ENCODE measurements at places on chromosomes 12 and 14. TPM values are rescaled to one million over a fixed set of nuclear protein-coding genes. Genes with fewer than 3 reads are reported as not detected.

DNA sequence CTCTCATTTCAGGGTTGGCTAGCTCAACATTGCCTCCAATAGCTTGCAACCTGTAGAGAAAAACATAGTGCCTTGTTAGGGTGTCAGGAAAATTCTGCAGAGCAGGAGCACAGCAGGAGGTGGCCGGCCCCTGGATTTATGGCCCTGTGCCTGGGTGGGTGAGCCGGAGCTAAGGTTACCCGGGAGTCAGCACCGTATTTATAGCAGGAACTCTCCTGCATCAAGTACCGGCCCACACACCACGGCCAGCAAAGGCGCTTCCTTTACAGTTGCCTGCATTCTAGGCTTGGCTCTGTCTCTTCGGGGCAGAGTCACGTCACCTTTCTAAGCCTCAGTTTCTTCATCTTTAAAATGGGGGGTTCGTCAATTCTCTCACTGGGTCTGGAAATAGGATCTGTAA lies 52.8 kb upstream of the EML1 start:
- no peak for DNase-seq

DNA sequence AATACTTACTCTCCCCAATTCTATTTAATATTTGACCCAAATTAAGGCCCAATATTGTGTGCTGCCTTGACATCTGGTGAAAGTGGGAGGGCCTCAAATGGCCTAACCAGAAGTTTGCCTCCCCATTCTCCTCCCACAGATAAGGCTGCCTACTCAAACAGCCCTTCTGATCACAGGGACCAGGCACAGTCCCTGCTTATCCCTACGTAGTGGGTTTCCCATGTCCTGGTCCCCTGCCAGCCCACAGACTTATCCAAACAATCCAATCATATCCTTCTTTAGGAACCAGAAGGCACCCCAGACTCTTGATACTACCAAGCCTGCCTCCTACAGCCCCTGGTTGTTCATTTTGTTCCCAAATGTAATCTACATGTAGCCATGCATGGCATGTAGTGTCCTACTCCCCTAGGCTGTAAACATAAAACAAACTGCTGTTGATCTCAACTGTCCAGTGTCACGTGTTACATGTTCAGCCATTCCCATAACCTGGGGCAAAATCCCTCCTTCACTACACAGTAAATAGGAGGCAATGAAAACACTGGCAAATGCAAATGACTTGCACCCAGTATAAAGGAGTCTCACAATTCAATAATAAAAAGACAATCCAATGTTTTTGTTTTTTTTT lies 49.3 kb downstream of the EEA1 start:
- DNase-seq, result peak; percentile 10

- no peak for DNase-seq
Measured at GRCh38 chr12:64836856-64837255, 12.4 kb downstream of the TBC1D30 start.

GRCh38 chr12:110743571-110744093 lies 941 bp upstream of the PPP1CC start:
- peak; percentile 48 for DNase-seq

ALX1 gene
- total RNA-seq, result 7.6 TPM

GRCh38 chr12:50517421-50518048 lies 12.8 kb downstream of the DIP2B start:
- DNase-seq, result no peak

- no peak for DNase-seq
Measured at GRCh38 chr14:68753690-68754089, 39.2 kb downstream of the ZFP36L1 start.

DNA sequence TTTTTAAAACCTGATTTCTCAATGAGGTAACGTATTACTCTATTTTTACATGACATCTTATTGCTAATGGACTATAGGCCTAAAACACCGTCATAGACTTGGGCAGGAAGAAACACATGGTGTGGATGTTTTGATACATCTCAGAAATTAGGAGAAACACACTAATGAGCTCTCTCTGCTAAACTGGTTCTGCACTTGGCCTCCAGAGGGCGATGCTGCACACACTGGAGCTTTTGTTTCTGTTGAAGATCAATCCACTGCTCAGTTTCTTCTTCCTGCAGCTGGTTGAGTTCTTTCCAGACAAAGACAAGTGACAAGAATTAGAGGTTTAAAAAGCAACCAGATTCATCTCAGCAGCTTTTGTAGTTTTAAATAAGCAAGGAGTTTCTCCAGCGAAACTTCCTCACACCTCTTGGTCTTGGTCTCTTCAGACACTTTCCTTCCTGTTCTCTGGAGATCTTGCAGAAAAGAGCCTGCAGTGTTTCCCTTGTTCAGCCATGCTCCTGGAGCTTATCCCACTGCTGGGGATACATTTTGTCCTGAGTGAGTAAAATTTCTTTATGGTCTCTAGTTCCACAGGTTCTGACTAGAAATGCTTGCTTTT lies 178.5 kb upstream of the OR4E1 start:
- DNase-seq, result peak; percentile 22

DNA sequence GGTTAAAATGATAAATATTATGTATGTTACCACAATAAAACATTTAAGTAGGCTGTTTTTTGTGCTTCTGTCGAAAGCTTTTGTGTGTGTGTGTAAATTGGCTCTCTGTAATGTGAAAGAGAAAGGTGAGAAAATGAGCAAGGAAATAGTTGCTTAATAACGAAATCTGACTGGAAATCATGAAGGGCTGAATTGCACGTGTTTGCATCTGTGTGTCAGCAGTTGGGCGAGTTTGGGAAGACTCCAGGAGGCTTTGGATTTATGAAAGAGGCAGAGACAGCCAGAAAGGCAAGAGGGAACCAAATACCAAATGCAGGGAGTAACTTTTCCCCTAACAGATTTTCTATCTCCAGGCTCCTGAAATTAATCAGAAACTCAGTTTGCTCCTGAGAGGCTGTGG lies 47.2 kb upstream of the PLEKHG3 start:
- no peak for DNase-seq

- no peak for DNase-seq
Measured at GRCh38 chr12:94172031-94172430, 23.7 kb downstream of the PLXNC1 start.

GRCh38 chr14:71244341-71244740 lies 337.1 kb downstream of the PCNX1 start:
- no peak for DNase-seq

CLEC4D gene
- total RNA-seq, result 0.07 TPM

DNA sequence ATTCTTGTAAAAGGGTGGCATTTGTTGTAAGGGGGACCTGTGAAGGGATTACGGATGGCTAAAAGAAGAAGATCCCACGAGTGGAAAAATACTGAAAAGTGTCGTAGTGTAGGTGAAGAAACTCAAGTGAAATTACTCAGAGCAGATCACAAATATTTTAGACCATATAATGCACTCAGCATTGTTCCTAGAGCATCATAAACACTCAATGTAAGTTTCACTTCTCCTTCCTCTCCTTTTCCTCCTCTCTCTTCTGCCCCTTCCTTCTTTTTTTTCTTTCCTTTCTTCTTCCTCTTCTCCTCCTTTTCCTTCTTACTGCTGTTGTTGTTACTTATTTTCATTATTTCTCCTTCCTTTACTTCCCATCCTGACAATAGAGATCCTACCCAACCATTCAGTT lies 445.6 kb downstream of the ADAMTS20 start:
- DNase-seq, result no peak

AICDA gene
- total RNA-seq, result not detected

ACOT6 gene
- total RNA-seq, result not detected

DNA sequence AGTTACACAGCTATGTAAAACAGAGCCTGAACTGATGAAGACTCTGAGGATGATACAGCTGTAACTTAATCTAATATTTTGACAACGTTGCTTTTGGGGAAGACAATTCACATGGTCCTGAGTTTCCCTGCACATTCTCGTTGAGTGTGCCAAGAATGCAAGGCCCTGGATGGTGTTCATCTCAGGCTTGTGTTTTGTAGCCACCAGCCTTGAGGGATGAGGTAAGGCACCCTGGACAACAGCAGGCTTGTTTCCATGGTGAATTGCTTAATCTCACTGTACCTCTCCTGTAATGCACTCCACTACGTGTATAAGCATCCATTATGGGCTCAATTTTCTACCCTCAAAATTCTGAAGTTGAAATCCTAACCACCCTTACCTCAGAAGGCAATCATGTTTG lies 2.1 kb downstream of the CATSPERB start:
- no peak for DNase-seq

- DNase-seq, result no peak
Measured at GRCh38 chr14:34179727-34180126, 228.9 kb upstream of the EGLN3 start.

SERPINA1 gene
- total RNA-seq, result 0.18 TPM

GRCh38 chr12:18620986-18621385 lies 116.8 kb downstream of the PLCZ1 start:
- DNase-seq, result no peak

GRCh38 chr12:111094157-111095010 lies 174.0 kb upstream of the MYL2 start:
- no peak for DNase-seq

DNA sequence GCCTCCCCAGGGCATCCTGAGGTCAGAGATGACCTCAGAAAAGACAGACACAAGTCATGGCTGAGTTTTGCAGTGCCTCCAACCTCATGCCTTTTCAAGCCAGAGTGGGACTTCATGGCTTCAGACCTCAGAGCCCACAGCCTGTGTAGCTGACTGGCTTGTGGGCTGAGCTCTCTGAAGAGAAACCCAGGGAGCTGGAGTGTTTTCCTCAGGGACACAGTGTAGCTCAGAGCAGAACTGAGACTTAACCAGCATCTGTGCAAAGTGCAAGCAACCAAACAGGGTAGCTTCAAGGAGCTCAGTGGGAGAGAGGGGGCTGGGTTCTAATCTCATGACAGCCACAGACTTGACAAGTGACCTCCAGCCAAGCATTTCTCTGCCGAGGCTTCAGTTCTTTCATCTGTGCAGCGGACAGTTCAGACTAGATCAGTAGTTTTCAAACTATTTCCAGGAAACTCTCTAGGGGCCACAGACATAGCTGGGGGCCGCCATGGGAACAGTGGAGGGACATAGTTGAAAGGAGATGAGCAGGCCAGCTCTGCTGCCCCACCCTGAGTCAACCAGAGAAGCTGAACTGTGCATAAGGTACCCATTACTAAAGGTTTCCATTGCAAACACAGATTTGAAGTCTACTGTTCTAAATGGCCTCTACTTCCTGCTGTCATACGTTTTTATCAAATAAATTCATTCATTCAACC lies 80.0 kb downstream of the LGMN start:
- DNase-seq, result no peak

SMAGP gene
- 10.1 TPM for total RNA-seq

DNA sequence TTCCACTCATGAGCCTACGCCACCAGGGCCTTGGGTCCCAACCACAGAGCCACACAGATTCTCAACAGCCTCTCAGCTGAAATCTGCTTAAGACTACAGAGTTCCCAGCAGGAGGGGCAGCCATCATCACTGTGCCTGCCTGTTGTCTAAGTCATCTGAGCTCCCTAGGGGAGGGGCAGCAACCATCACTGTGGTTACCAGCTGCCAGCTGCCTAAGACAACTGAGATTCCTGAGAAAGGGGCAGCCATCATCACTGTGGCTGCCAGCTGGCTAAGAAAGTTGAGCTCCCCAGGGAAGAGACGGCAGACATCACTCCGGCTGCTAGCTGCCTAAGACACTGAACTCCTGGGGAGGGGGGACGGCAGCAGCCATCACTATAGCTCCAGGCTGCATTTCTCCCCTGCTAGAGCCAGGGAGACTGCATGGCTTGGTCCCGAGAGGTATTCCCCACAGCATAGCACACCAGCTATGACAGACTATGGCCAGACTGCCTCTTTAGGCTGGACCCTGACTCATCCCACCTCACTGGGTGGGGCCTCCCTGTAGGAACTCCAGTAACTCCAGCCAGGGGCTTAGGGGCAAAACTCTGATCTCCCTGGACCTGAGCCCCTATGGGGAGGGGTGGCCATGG lies 37.2 kb upstream of the C14orf132 start:
- no peak for DNase-seq

TPPP2 gene
- not detected for total RNA-seq

GRCh38 chr14:99331811-99332210 lies 59.8 kb upstream of the BCL11B start:
- DNase-seq, result no peak

DNA sequence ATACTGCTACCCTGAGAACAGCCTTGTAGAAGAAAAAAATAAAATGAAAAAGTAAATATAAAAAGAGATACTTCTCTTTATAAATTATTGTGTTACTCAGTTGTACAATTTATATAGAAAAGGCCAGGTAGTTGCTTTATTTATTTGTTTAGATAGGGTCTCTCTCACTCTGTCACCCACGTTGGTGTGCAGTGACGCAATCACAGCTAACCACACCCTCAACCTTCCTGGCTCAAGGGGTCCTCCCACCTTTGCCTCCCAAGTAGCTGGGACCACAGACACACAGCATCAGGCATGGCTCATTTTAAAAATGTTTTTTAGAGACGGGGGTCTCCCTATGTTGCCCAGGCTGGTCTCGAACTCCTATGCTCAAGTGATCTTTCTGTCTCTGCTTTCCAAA lies 175.4 kb upstream of the PZP start:
- DNase-seq, result no peak

GRCh38 chr12:16475521-16475920 lies 128.1 kb downstream of the MGST1 start:
- no peak for DNase-seq

GRCh38 chr12:103839609-103840461 lies 1.2 kb downstream of the NT5DC3 start:
- peak; percentile 6 for DNase-seq

ARHGAP9 gene
- 6.3 TPM for total RNA-seq

- DNase-seq, result peak; percentile 76
Measured at GRCh38 chr14:100723135-100723829, 3.4 kb upstream of the DLK1 start.

- DNase-seq, result no peak
Measured at GRCh38 chr12:93833946-93834345, 156.8 kb downstream of the CRADD start.

GRCh38 chr12:113062502-113063395 lies 6.2 kb downstream of the DTX1 start:
- peak; percentile 63 for DNase-seq

POTEM gene
- not detected for total RNA-seq

- DNase-seq, result no peak
Measured at GRCh38 chr14:31414190-31414833, 6.0 kb downstream of the HEATR5A start.

DNA sequence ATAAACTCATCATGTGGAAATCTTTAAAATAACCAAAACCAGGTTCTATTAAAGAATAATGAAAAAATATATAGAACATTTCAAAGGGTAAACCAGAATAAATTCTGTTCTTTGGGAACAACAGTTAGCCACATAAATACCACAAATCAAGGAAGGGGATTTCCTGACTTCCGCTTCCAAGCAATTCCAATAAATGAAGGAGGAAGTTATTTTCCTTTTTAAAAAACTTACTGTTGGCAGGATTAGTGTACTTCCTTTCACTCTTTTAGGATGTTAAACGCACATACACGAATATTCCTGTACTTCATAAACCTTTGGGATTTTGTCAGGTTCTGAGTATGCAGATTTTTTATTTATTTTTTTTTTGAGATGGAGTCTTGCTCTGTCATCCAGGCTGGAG lies 13.7 kb upstream of the LIMA1 start:
- DNase-seq, result no peak

- DNase-seq, result no peak
Measured at GRCh38 chr14:65810322-65810721, 397.8 kb downstream of the FUT8 start.
